Caki2 (cell line): ENCODE measurements at places on chromosomes 6 and 20. TPM values are rescaled to one million over a fixed set of nuclear protein-coding genes. Genes with fewer than 3 reads are reported as not detected.

BMP7 gene
- total RNA-seq, result 0.24 TPM in 1 of 2 replicates, not detected in the other

TMEM170B gene
- total RNA-seq, result 0.95 and 0.96 TPM in 2 replicates

MCCD1 gene
- total RNA-seq, result not detected in 2 replicates

XKR7 gene
- 8.1 and 9.7 TPM in 2 replicates for total RNA-seq

THEMIS gene
- 0.07 TPM in 1 of 2 replicates, not detected in the other for total RNA-seq

CTCFL gene
- total RNA-seq, result not detected in 2 replicates

SMOC2 gene
- total RNA-seq, result 0.68 TPM in 1 of 2 replicates, not detected in the other

GNAS-AS1 gene
- 3.1 and 5.2 TPM in 2 replicates for total RNA-seq

SLC35F1 gene
- not detected in 2 replicates for total RNA-seq

NKX2-4 gene
- not detected in 2 replicates for total RNA-seq

ETV7 gene
- total RNA-seq, result not detected in 2 replicates

HLA-E gene
- 210 and 213 TPM in 2 replicates for total RNA-seq

SHLD1 gene
- total RNA-seq, result 10.1 and 11.8 TPM in 2 replicates

CNR1 gene
- 1.5 and 2.0 TPM in 2 replicates for total RNA-seq

SIRPB2 gene
- total RNA-seq, result not detected in 2 replicates

TFEB gene
- total RNA-seq, result 6.0 and 13.1 TPM in 2 replicates

NDRG3 gene
- 23.5 and 24.3 TPM in 2 replicates for total RNA-seq

NFKBIE gene
- total RNA-seq, result 24.7 and 33.4 TPM in 2 replicates

EEF1A1 gene
- 12,857 and 13,074 TPM in 2 replicates for total RNA-seq

SEL1L2 gene
- total RNA-seq, result not detected in 2 replicates

RBM38 gene
- 14.6 and 15.2 TPM in 2 replicates for total RNA-seq

LPA gene
- not detected in 2 replicates for total RNA-seq

RIPPLY2 gene
- total RNA-seq, result not detected in 2 replicates

HDGFL1 gene
- not detected in 2 replicates for total RNA-seq

SRSF12 gene
- total RNA-seq, result 1.9 and 2.8 TPM in 2 replicates

TREM2 gene
- total RNA-seq, result not detected in 2 replicates

BCLAF1 gene
- 37.2 and 51.3 TPM in 2 replicates for total RNA-seq

ENPP1 gene
- 2.6 and 2.8 TPM in 2 replicates for total RNA-seq

HLA-DRB1 gene
- total RNA-seq, result 0.17 TPM in 1 of 2 replicates, not detected in the other

SLC25A27 gene
- 4.6 and 7.6 TPM in 2 replicates for total RNA-seq

SLCO4A1 gene
- total RNA-seq, result 65.5 and 77.6 TPM in 2 replicates

SOBP gene
- total RNA-seq, result 0.51 TPM in 1 of 2 replicates, not detected in the other

HMGCLL1 gene
- total RNA-seq, result not detected in 2 replicates

RPP40 gene
- total RNA-seq, result 24.2 and 41.0 TPM in 2 replicates

DDO gene
- total RNA-seq, result 2.1 and 6.9 TPM in 2 replicates

VGLL2 gene
- total RNA-seq, result not detected in 2 replicates

ZBTB22 gene
- 16.1 and 16.6 TPM in 2 replicates for total RNA-seq

SYCP2 gene
- total RNA-seq, result 16.7 and 23.6 TPM in 2 replicates

LPIN3 gene
- total RNA-seq, result 7.2 and 13.9 TPM in 2 replicates

KCNK16 gene
- not detected in 2 replicates for total RNA-seq

ASIP gene
- not detected in 2 replicates for total RNA-seq

INSM1 gene
- total RNA-seq, result not detected in 2 replicates

CEBPB gene
- 44.8 and 46.7 TPM in 2 replicates for total RNA-seq

ERMARD gene
- 9.6 and 22.8 TPM in 2 replicates for total RNA-seq

MYH7B gene
- 0.03 TPM in 1 of 2 replicates, not detected in the other for total RNA-seq
